ENCODE measurements at places on chromosomes 16 and 17.

- DNase-seq: no peak
Measured at GRCh38 chr17:2438823-2439222, 38.0 kb upstream of the MNT start.

GRCh38 chr16:29736764-29737163, 9.0 kb downstream of the C16orf54 start:
- no peak for DNase-seq

DNA sequence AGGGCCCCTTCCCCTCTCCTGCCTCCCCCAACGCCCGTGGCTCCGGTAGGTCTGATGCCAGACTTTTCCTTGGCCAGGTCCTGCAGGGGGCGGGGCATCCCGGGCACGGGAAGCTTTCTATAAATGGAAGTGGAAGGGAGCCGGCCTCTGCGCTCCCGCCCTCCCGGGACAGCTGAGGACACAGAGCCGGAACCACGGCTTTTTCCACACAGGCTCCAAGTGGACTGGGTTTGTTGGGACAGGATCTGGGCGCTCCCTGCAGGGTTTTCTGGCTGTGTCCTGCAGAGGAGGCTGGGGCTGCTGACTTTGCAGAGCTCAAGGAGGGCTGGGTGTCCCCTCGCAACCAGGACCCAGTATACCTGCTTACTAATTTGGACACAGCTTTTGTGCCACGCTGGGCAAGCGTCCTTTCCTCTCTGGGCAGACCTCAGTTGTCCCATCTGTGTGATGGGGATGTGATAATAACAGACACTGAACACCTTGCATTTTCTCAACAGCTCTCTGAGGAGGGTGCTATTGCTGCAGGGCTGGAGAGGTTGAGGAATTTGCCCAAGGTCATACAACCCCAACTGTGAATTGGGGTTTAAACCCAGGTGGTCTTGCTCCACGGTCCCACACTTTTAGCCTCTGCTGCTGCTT, 1.8 kb downstream of the TNS4 start:
- no peak for DNase-seq

DNA sequence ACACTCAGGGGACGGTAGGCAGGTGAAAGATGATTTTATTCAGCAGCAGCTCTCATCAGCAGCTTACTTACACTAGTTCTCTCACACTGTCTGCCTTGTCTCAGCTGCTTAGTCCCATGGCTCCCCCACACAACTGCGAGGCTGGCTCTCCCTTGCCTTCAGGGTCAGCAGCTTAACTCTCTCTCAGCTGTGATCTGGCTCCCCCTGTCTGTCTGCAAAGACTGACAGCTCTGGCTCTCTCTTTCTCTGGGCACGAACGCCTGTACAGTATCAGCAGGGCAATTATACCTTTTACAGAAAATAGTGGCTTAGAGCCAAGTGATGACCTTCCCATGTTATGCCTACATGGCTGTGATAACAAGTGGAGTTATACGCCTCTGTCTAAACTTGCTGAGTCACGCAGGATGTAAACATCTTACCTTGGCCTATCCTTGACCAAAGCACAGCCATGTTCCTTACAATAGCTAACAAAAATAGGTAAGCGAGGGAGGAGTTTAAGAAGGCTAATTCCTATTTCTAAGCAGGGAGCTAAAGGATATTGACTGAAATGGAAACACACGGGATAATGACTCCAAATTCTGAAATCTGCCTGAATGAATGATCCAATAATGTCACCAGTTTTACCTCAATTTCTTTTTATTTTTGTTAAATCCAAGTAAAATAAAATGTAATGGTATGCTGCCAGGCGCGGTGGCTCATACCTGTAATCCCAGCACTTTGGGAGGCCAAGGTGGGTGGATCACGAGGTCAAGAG, 1.1 kb upstream of the NDUFAB1 start:
- DNase-seq: no peak
